Activated naive CD8-positive, alpha-beta T cell treated with anti-CD3 and anti-CD28 coated beads for 36 hours (primary cell): ENCODE measurements at places on chromosomes 7 and 10. TPM values are rescaled to one million over a fixed set of nuclear protein-coding genes. Genes with fewer than 3 reads are reported as not detected.

DNA sequence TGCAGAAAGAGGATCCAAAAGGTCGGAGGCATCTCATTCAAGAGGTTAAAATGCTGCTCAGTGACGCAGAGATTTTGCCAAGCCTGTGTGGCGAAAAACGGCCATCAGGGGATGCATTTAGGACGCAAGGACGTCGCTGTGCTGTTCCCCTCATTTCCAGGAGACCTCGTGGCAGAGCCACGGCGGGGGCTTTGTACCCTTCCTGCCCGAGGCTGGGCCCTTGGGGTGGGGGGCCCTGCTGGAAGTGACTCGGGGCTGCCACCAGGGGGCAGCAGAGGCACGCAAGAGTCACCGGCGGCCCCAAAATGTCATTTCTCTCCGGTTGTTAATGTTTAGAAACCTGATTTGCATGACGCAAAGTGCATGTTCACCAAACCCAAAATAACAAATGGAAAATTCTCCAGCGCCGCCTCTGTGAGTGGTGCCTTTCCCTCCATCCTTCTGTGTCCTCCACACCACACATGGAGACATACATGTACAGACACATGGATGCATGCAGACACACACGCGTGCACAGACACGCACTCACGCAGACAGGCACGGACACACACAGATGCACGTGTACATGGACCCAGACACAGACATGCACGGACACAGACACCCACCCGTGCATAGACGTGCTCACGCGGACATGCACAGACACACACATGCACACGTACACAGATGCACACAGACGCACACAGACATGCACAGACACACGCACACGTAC, 51.0 kb upstream of the NKX6-2 start:
- H3K36me3 ChIP-seq, result no peaks in the 10 kb centered on the region
- no peak overlapping the region for H3K27ac ChIP-seq
- peak; percentile 47 for DNase-seq
- H3K27me3 ChIP-seq, result peaks cover 10% of the 10 kb centered on the region
- H3K4me3 ChIP-seq, result no peak overlapping the region

DNA sequence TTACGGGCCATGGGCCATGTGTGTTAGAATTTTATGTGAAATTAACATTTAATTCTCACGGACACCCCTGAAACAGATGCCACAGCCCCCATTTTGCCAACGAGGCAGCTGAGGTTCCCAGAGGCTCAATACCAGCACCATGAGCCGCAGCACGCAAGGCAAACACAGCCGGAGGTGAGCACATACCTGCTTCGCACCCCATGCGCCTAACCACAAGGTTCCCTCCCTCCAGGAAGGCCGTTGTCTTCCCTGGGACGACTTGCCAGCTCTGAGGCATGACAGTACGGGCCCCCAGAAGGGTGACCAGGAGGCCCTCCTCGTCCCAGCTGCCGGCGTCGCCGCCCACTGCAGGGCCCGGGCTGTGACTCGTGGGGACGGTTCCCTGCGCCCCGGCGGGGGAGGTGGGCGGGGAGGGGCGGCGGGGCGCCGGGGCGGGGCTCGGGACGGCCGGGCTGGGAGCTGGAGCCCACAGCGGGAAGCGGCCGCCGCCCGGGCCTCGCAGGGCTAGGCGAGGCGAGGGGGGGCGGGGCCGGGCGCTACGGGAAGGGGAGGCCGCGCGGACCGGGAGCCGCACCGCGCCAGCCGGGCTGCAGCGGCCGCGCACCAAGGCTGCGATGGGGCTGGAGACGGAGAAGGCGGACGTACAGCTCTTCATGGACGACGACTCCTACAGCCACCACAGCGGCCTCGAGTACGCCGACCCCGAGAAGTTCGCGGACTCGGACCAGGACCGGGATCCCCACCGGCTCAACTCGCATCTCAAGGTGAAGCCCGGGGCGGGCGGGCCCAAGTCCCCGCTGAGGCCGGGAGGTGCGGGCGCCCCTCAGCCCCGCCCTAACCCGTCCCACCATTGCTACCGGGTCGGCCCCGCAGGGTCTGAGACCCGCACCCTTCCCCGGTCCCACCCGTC, at the start of gene CAV2:
CAV2 (plus strand) TSS at position 571 of the 910 bp plus-strand sequence; CDS start at position 615, 44 bp downstream.
- peak within 1 kb of the TSS; percentile 48 for H3K4me3 ChIP-seq
- H3K27me3 ChIP-seq, result peaks cover 71% of the 10 kb centered on the region
- H3K27ac ChIP-seq, result no peak within 1 kb of the TSS
- H3K36me3 ChIP-seq, result no peaks in the 10 kb centered on the region

DNA sequence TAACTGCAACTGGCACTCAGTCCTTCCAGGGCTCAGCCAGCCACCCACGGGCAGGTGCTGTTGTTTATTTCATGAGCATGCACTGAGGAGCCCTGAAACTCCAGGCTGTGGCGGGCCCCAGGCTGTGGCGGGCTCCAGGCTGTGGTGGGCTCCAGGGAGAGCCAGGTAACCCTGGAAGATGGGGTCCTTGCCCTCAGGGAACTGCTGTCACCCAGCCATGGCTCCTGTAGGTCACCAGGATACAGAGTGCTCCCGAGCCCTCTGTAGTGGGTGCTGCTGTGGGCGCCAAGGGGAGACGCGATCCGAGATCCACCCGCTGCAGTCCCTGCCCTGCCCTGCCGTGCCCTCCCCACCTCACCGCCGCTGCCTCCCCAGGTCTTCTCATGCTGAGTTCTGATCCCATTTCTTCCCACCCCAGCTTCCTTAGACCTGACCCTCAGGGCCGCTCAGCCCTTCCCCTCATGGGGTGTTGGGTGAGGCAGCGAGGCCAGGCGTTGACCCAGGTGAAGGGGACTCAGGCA, 29.6 kb downstream of the LRRC27 start:
- H3K27me3 ChIP-seq, result no peaks in the 10 kb centered on the region
- no peak for DNase-seq
- H3K36me3 ChIP-seq, result peaks cover 9% of the 10 kb centered on the region

Gene SRRM3
- not detected for total RNA-seq

GRCh38 chr10:110069502-110069982, 61.8 kb downstream of the ADD3 start:
- peak overlapping the region; percentile 54 for H3K4me3 ChIP-seq
- peaks cover 9% of the 10 kb centered on the region for H3K36me3 ChIP-seq
- no peak for DNase-seq

DNA sequence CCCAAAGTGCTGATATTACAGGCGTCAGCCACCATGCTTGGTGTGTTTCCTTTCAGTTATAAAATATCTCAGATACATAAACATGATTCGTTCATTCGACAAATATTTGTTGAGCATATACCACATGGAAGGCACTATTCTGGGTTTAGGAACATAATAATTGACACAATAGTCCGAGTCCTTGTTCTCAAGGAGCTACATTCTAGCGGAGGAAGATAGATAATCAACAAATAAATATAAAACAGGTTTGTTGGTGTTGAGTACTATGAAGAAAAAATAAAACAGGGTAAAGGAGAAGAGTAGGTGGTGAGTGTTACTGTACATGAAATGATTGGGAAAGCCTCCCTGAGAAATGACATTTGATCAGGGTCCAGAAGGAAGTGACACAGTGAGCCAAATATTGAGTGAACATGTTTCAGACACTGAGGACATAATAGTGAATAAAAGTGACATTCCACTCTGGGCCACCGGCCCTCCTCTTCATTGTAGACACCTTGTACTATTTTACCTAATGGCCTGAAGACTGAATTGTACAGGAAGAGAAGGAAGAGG, 6.9 kb upstream of the HILPDA start:
- peaks cover 2% of the 10 kb centered on the region for H3K36me3 ChIP-seq
- no peak for DNase-seq
- peaks cover 16% of the 10 kb centered on the region for H3K27me3 ChIP-seq
- H3K27ac ChIP-seq, result no peak overlapping the region
- H3K4me1 ChIP-seq, result peaks cover 34% of the 10 kb centered on the region

GRCh38 chr10:49322371-49323170, 23.6 kb downstream of the C10orf71 start:
- H3K4me1 ChIP-seq, result no peaks in the 10 kb centered on the region
- DNase-seq, result no peak
- H3K36me3 ChIP-seq, result no peaks in the 10 kb centered on the region
- H3K4me3 ChIP-seq, result no peak overlapping the region
- H3K27me3 ChIP-seq, result peaks cover 3% of the 10 kb centered on the region
- no peak overlapping the region for H3K27ac ChIP-seq

Gene SLC26A5
- not detected for total RNA-seq

Gene EPHB4
- 2.9 TPM for total RNA-seq

Gene LEP
- total RNA-seq, result not detected

Gene RET
- total RNA-seq, result not detected

Gene NRCAM
- 4.6 TPM for total RNA-seq

Gene DEPP1
- 0.49 TPM for total RNA-seq

DNA sequence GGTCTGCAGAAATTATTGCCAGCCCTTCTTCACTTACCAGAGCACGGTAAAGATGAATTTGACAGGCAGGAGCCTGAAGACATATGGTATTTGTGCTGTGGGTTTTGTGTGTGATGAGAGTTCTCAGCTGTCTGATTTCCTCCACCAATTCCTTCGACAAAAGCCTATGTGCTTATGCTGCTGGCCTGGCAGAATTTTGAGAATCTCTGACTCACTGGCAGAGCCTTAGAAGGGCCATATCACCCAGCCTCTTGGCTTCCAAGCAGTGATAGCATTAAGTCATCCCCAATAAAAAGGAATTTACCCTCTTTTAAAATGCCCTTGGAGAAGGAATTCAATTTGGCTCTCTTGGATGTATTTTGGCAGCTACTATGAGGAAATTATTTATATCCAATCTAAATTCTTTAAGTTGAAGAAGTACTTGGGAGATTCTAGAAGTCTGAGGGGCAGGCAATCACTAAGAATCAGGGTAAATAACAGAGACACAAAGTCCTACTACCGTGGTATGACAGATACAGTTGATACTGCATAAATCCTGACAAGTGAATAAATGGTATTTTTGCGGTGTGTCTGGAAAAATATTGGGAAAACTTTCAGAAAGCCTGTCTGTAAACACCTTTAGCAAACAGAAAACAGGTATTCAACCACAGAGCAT, 68.6 kb upstream of the EFCAB10 start:
- peaks cover 6% of the 10 kb centered on the region for H3K36me3 ChIP-seq
- peaks cover 16% of the 10 kb centered on the region for H3K4me1 ChIP-seq
- DNase-seq, result no peak
- H3K4me3 ChIP-seq, result no peak overlapping the region
- no peaks in the 10 kb centered on the region for H3K27me3 ChIP-seq

Gene TMEM229A
- not detected for total RNA-seq

DNA sequence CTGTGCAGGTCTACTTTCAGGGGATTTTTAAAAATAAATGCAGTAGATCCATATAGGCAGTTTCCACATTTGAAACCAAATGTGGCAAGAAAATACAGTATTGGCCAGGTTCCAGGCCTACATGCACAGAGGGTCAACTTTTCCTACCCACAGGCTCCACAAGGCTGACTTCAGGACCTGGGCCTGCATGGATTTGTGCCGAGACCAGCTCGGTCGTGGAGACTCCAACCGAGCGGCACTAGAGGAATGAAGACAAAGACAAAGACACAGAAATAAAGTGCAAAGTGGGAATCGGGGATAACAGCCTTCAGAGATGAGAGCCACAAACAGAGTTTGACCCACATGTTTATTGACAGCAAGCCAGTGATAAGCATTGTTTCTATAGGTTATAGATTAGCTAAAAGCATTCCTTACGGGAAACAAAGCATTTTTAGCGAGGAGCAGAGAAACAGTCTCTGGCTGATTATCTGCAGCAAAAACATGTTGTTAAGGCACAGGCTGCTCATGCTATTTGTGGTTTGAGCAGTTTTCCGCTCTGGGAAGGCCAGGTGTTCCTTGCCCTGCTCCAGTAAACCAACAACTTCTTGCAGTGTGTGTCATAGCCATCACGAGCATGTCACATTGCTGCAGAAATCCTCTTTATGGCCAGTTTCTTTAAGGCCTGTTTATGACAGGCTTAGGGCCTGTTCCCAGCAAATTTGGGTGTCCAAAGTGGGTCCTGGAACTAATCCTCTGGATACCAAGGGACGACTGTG, 52.6 kb downstream of the ZNF37A start:
- peak overlapping the region; percentile 14 for H3K4me3 ChIP-seq
- no peaks in the 10 kb centered on the region for H3K27me3 ChIP-seq
- H3K36me3 ChIP-seq, result no peaks in the 10 kb centered on the region

Gene SPDYE6
- not detected for total RNA-seq

Gene KCNMA1
- not detected for total RNA-seq

- no peak overlapping the region for H3K27ac ChIP-seq
- DNase-seq, result no peak
- H3K36me3 ChIP-seq, result no peaks in the 10 kb centered on the region
- H3K27me3 ChIP-seq, result no peaks in the 10 kb centered on the region
- H3K4me3 ChIP-seq, result no peak overlapping the region
- H3K4me1 ChIP-seq, result no peaks in the 10 kb centered on the region
Observed at GRCh38 chr7:30869794-30870611, 41.6 kb upstream of the AQP1 start.

Gene GIMAP4
- total RNA-seq, result 72.7 TPM

DNA sequence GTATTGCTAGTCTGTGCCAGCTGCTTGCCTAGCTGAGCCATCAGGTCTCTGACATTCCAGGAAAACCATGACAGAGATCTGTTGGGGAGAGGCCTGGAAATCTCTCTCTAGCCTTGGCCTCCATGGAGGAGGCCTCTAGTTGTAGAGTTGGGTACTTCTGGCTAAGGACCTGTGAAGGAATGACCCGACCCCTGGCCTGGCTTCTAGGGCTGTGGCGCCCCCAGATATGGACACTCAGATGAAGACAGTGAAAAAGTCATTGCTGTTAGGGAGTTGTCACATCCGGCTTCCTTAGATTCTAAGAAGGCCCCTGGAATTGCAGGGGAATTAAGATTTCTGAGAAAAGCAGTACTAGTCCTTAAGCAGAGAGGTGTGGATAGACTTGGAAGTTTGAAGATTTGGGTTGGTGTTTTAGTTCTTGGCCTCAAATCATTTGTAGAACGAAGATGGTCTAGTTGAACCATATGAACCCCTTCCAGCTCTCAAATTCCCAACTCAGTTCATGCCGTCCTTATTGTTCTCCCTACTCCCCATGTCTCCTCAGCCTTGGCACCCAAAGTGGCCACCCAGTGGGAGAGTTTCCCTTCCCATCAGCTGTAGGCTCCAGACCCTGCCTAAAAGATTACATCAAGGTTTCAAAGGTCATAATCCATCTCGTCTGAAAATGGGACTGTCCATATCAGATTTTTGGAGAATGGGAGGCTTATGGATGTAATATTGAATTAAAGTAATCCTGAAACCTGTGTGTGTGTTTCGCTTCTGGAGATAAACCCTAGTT, 7.0 kb downstream of the HHEX start:
- peaks cover 26% of the 10 kb centered on the region for H3K4me1 ChIP-seq
- H3K27me3 ChIP-seq, result peaks cover 88% of the 10 kb centered on the region
- H3K36me3 ChIP-seq, result no peaks in the 10 kb centered on the region
- no peak for DNase-seq

DNA sequence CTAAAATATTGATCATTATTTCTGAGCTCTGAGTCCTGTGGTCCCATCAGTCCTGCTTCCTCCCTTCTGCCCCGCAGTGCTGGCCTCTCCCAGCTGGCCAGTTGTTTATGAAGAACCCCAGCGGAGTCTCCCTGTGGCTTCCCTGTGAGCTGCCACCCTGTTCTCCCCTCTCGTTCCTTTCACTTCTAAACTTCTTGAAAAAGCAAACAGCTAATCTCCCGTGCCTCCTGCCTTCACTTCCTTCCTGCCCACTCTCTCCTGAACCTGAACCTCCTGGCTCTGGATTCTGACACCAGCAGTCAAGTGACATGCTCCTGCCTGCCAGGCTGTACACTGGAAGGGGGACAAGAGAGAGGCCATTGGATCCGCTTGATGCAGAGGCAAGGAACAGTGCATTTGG, 63.7 kb upstream of the ZPBP start:
- peaks cover 16% of the 10 kb centered on the region for H3K36me3 ChIP-seq
- peak; percentile 6 for DNase-seq
- peak overlapping the region; percentile 61 for H3K4me3 ChIP-seq
- peak overlapping the region; percentile 93 for H3K27ac ChIP-seq

- H3K27ac ChIP-seq, result no peak overlapping the region
- no peaks in the 10 kb centered on the region for H3K36me3 ChIP-seq
- H3K27me3 ChIP-seq, result no peaks in the 10 kb centered on the region
- H3K4me1 ChIP-seq, result no peaks in the 10 kb centered on the region
Observed at GRCh38 chr7:72267291-72267800, 144.8 kb downstream of the CALN1 start.
